ENCODE measurements at places on chromosomes 7 and 10.

DNA sequence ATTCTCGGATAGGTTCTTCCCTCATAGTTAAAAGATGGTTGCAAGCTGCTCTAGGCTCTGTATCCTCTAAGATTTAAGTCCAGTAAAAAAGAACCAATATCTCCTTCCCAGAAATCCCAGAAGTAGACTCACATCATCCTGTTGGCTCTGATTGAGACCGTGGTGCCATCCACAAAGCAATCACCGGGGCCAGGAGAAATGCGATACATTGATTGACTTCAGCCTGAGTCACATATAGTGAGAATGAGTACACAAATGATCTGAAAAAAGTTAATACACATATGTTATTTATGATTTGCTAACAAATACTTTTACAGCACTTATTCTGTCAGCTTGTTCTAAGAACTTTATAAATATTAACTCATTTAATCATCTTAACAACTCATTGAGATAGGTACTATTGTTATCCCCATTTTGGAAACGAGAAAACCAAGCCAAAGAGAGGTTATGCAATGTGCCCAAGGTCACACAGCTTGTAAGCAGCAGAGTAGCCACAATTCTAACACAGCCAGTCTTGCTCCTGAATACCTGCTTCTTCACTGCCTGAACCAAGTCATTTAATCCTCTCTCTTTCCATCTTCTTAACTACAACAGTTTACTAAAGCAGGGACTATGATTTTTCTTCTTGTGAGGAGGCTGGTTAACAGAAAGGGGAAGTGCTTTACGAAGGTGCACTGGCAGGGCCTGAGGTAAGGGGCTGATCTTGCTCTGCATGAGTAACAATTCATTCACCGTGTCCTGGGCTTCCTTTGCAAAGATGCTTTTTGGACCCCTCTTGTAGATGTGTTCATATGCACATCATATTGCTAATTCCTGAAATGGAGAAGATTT, 177.0 kb downstream of the REEP3 start:
- DNase-seq = no peak

DNA sequence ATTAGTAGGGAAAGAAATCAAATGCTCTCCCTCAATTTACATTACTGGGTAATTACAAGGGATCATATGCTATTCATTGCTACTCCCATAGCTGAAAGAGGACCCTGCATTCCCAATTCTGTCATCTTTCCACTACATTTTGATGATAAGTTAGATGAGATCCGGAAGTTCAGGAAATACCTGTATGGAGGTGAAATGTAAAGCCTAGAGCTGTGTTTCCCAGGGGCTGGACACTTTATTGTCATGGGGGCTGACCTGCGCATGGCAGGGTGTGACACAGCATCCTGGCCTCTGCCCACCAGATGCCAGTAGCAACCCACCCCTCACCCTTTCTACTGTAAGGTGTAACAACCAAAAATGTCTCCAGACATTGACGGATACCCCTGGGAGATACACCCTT, 56.6 kb downstream of the HECW1 start:
- no peak for DNase-seq

DNA sequence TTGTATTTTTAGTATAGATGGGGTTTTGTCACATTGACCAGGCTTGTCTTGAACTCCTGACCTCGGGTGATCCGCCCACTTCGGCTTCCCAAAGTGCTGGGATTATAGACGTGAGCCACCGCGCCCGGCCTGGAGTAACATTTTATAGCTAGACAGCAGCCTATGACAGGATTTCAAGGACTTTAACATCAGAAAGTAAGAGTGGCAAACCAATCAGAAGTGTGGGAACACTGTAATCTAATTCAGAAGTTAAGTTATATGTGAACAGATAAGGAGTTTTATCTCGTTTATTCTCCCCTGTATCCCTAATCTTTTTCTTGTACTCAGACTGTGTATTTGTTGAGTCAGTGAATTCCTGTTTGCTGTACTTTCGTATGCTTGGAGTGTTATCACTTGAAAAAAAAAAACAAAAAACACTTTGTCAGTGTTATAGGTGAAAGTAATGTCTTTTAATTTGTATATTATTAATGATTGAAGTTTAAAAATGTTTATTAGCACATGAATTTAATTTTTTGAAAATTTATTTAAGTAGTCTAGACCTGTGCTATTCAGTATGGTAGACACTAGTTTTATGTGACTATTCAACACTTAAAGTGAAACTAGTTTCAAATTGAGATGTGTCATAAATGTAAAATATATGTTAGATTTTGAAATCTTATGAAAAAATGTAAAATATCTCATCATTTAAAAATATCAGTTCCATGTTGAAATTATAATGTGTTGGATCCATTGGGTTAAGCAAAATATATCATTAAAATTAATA, 38.6 kb downstream of the RSBN1L start:
- no peak for DNase-seq

- DNase-seq = no peak
Observed at GRCh38 chr7:106772655-106773108, 92.4 kb upstream of the PIK3CG start.

DNA sequence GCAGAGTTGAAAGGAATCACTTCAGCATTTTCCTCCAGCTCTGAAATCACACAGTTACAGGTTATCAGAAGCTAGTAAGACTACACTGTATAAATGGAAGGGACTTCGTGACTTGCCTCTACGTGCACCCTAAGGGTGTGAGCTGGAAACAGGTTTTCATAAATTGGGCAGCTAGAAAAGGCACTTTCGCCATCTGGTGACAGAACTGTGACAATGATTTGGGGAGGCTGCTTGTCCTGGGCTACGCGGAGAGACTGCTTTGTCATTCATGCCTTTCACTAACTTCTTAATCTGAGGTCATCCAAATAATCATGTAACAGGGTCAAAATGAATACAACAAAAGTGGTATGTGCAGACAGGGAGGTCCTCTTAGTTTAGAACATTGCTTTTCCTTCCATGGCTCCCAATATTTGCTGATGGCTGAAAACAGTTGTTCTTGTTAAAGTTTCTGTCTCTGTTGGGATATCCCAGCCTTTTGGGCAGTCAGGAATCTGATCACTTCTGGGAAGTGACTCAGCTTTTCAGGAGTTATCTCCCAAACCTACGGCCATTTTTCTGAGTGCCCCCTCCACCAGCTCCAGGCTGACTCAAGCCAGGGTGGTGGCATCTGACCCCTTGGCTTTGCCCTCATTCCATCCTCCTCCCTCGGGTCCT, 17.8 kb downstream of the VWC2 start:
- no peak for DNase-seq

DNA sequence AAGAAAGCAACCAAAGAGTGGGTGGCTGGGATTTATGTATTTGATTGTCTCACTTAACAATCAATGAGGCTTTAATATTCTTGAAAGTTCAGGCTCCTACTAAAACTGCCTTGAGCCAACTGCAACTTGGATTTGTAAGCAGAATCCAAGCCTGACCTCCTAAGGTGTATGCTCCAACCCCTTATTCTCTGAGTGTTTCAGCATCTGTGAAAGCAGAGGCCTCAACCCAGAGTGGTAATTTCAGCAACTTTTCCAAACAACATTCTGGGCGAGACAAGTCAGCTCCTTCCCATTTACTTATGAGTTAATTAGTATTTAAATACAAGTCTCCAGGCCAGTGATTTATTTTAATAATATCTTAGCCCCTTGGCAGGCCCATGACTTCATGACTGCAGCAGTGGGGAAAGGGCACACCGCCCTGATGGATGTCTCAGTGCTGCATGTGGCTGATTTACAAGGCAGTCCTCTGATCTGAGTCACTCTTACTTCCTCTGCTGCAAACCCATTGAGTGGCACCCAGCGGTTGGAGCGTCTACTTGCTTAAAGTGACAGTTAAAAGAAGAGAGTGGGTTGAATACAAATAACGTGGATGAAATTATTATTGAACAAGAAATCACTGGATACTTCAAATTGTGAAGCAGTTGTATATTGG, 209.1 kb downstream of the TRIL start:
- no peak for DNase-seq

- no peak for DNase-seq
Observed at GRCh38 chr10:99234041-99234790, 1.4 kb downstream of the HPSE2 start.

DNA sequence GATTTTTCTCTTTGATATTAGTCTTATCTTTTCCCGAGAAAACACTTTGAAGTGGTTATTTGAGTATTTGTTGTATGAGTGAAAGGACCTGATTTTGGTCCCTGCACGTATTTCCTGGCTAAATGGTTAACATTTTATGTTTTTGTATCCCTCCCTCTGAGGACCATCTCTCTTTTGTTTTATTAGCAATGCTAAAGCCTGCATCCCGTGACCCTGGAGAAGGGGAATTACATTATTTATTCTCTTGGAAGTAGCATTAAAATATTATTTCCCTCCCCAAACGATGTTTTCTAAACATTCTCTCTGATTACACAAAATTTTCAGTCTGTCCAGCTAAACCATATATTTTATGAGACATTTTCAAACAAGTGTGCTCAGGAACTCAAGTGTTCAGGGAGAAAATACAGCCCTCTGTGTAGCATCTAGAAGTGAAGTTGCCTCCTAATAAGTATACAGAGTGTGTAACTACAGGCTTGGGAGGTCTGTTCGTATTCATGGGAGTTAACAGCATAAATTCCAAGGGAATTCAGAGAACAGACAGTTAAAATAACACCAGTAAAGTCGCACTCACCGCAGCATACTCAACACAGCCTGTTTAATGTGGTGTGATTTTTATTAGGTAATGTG, 163.8 kb upstream of the NPVF start:
- no peak for DNase-seq

GRCh38 chr10:60649485-60650377, 128.5 kb upstream of the CDK1 start:
- DNase-seq = no peak

GRCh38 chr7:30594048-30594539, 584 bp upstream of the GARS1 start:
- DNase-seq = peak; percentile 65

- DNase-seq = no peak
Observed at GRCh38 chr10:103547391-103547946, 54.0 kb downstream of the NEURL1 start.

Measured in activated naive CD4-positive, alpha-beta T cell treated with anti-CD3 and anti-CD28 coated beads, Interleukin-2, amount 50 U/mL, for 72 hours (primary cell).